ENCODE measurements at places on chromosomes 3 and 15.
A peak's percentile ranks its signal among the peaks of the same experiment; 100 is the strongest.

DNA sequence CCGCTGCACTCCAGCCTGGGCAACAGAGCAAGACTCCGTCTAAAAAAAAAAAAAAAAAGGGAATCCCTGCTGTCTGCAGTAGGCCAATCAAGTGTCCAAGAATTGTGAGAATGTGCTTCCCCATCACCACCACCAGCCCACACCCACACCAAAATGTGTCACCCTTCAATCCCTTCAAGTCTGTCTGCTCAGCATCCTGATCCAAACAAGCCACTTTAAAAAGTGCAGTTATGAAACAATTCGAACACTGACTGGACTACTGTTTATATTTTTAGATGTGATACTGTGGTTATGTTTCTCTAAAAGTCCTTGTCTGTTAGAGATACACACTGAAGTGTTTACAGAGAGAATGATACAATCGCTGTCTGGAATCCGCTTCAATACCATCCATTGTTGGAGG, 78.1 kb upstream of the CGNL1 start:
- peak; percentile 44 for DNase-seq

GRCh38 chr3:170634663-170635384, 48.9 kb upstream of the SLC7A14 start:
- no peak for DNase-seq

DNA sequence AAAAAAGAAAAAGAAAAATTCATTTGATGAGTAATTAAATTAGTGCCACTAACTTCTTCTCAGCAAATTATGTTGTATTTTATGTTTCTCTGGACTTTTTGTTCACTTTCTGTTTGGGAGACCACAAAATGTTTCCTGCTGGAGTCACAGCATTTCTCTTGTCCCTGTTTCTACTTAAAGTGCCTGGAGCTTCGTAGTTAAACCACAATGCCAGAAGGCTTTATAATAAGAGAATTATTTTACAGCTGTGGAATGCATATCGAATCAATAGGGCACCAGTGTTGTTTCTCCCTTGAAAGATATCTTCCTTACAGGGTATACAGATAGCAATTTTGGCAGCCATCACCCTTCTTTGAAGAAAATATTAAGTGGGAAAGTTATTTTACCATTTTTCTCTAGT, 3.2 kb downstream of the DTWD1 start:
- DNase-seq = peak; percentile 47

GRCh38 chr3:56291244-56291680, 177.0 kb downstream of the ERC2 start:
- no peak for DNase-seq

GRCh38 chr3:53195602-53196574, 34.9 kb downstream of the PRKCD start:
- peak; percentile 90 for DNase-seq

- DNase-seq = no peak
Observed at GRCh38 chr15:38503496-38503895, 49.6 kb downstream of the FAM98B start.

DNA sequence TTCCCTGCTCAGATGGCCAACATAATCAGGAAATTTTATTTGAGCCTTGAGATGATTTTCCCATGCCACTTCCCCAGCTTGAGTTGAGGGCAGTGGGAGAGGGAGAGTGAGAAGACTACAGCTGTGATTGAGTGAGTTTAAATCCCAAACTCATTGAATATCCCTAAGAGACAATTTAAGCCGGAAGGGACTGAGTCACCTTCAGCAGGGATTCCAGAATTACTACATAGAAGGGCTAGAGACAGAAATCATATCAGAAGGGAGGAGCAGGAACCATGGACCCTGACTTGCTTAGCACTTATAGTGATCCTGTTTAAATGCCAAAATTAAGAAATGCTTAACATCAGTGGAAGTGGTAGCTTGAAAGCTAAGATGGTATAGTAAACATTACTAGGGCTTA, 312.2 kb upstream of the SLCO3A1 start:
- DNase-seq = peak; percentile 27

GRCh38 chr3:134939978-134940377, 144.9 kb downstream of the EPHB1 start:
- no peak for DNase-seq

GRCh38 chr3:89419647-89420241, 312.3 kb downstream of the EPHA3 start:
- no peak for DNase-seq

- no peak for DNase-seq
Observed at GRCh38 chr3:53190659-53191058, 29.6 kb downstream of the PRKCD start.

DNA sequence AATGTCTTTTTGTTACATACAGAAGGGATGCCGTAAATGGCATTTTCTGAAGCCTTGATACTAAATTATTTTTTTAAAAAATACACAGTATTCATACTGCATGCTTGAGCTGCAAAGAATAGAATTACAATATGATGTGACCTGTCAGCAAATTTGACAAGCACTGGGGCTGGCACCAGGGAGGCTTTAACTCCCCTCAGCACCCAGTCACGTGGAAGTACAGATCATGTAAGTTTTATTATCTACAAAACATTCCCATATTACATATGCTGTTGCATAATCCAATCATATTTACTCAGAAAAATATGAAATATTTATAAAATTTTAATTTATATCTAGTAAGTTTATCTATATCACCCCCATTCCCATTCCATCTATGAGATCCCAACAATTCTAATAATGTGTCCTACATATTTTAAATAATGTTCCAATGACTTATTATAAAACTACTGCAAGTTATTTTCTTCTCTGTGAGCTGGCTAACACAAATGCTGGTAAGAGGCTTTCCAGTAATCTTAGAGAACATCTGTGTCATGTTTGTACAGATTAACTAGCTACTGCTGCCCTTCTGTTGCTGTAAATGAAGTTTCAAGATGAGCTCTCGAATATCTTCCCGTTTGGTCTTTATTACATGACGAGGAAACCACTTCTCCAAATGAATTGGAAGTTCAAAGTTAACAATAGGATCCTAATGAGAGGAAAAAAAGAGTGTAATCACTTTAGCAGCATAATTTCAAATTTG, 5.2 kb upstream of the IMPG2 start:
- no peak for DNase-seq

- DNase-seq = no peak
Observed at GRCh38 chr15:34079904-34080303, 21.8 kb downstream of the EMC7 start.

DNA sequence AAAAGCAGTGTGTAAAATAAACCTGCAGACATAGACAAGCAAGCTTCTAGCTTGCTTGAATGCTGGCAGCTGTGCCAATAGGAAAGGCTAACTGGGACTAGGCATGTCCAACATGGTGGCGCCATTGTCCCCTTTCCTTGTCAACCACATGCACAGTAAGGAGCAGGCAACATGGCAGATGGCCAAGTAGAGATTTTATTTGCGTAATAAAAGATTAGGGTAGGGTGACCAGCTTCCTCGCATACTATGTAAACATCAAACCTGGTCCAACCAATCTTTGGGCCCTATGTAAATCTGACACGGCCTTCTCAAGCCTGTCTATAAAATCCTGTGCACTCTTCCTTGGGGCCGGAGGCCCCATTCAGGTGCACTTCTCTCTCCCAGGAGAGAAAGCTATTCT, 575.4 kb upstream of the GOLIM4 start:
- DNase-seq = no peak

- no peak for DNase-seq
Observed at GRCh38 chr15:22974745-22975144, 5.4 kb downstream of the CYFIP1 start.

DNA sequence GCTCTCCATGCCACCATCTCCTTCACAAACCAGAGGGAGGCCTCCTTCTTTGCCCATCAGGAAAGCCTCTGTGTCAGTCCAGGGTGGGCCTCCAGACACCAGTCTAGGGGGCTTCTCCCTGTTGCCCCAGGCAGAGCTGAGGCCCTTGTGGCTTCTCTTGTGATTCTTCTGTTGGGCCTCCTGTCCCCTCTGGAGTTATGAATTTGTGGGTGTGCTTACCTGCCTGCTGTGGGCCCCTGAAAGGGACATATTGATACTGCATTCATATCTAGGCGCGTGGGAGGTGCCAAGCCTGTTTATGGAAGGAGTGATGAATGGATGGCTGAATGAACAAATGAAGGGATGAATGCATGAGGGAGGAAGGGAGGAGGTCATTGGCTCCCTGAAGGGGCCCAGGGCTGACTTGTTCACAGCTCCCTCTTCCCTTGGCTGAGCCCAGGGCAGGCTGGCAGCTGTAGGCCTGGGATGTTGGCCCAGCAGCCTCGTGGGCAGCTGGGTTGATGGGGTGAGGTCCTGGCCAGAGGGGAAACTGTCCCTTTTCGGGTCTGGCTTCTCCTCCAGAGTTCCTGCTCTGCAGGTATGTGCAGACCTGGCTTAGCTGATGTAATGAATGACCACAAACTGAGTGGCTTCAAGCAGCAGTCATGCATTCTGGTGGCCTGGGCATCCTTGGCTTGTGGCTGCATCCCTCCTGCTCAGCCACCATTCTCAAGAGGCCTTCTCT, 195.4 kb downstream of the GOLGA6L6 start:
- peak; percentile 20 for DNase-seq

- peak; percentile 13 for DNase-seq
Observed at GRCh38 chr3:36591959-36592358, 172.4 kb downstream of the DCLK3 start.

GRCh38 chr3:31581660-31582059, 48.9 kb downstream of the STT3B start:
- DNase-seq = no peak

DNA sequence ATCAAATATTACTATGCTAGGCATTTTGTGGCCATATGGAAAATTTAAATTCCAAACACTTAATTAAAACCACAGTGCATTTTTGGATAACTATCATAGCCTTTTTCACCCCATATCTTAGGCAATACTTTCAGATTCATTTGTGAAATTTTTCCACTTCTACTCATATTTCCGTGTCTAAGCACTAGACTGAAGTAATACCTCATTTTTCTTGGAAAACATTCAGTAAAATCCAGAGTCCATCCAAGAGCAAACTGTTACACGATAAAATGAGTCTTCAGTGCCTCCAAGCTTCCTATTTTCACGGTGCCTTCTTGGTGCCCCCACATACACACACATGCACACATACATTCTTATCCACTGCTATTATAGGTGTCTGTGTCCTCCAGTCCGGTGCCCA, 845.9 kb downstream of the TBL1XR1 start:
- DNase-seq = peak; percentile 63

GRCh38 chr3:52062505-52062904, 6.1 kb upstream of the DUSP7 start:
- DNase-seq = peak; percentile 90

DNA sequence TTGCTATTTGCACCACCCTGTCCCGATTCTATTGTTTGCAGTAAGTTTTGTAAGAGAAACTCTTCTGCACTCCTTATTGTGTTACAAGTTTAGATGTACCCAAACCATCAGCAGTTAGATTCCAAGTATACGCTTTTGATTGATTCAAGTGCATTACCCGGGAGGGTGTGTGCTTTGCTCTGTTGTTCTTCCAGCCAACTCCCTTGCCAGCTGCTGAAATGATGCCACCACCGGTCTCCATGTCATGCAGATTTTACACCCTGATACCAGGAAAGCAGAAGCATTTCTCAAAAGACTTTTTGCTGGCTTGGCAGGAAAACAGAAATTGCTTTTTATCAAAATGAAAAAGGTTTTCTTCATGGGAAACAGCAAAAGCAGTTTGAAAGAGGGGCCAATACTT, 1006.6 kb upstream of the CFAP20DC start:
- no peak for DNase-seq

GRCh38 chr3:47365213-47366153, 15.3 kb upstream of the PTPN23 start:
- peak; percentile 46 for DNase-seq

- DNase-seq = no peak
Observed at GRCh38 chr3:12944413-12944812, 103.0 kb upstream of the RPL32 start.

DNA sequence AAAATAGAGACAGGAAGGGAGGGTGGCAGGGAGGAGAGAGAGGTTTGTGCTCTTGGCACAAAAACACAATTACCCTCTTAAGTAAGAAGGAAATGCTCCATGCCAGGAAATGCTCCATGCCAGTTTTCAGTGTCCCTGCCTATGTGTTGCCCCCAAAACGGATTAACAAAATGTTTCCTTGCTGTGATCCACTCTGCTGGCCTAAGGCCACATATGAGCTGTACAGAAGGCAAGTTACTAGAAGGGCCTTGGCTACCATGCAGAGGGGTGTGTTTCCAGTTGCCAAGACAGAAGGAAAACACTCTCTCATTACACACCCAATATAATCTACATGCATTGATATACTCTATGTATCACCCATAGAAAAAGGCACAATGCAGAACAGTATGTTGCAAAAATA, 98.2 kb upstream of the PTPRG start:
- no peak for DNase-seq

DNA sequence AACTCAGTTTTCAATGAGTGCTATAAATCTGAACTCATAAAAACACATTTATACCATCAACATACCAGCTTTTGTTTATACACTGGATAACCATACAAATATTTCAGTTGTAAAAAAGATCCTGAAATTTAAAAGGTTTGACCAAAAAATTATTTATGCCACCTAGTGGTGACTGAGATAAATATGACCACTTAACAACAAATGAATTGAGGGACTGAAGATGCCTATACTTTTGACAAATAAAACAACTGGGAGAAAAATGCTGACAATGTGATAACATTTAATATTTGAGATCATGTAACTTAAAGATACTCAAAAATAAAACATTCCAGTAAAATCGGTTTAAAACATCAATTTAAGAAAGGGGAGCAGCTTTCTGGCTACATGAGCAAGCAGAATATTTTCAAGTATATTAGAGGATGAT, 30.4 kb downstream of the ATG3 start:
- peak; percentile 26 for DNase-seq

DNA sequence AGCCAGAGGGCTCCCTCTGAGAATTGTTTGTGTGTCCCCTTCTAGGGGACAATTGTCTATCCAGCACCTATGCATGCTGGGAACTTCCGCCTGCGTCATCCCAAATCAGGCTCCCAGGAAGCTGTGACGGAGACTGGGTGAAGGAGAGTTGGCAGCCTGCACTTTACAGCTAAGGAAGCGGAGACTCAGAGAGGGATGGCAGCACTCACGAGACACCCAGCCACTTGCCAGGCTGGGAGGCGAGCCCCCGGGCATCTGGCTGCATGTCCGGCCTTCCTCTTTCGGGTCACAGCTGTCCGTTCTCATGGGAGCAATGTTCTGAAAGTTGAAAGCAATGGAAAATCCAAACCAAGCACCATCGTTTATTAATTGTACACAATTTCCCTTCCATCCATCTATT, 45.5 kb upstream of the SLC6A11 start:
- DNase-seq = no peak

GRCh38 chr15:79593119-79593869, 161.2 kb downstream of the MINAR1 start:
- peak; percentile 30 for DNase-seq

GRCh38 chr15:48532946-48533345, 112.6 kb downstream of the FBN1 start:
- no peak for DNase-seq

DNA sequence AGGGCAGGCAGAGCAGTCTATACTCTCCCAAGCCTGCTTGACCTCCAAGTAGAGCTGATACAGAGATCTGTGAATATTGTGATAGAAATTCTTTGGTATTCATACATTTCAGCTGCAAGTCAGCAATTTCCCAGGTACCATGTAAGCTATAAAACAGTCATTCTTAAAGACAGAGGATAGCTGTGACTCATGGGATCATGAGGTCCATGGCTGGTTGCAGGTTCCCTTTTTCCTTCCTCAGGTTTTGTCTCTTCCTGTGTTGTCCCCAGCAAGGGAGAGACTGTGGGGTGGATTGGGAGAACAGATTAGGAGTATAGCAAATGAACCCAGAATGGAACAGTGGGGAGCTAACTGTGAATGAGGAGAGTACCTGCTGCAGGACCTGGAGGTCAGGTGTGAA, 5.4 kb upstream of the P4HTM start:
- DNase-seq = no peak

All from AG20443 (cell line).